ENCODE measurements at places on chromosomes 2 and 18.

GRCh38 chr2:65377556-65378192 lies 54.7 kb downstream of the SPRED2 start:
- no peak for DNase-seq

- no peak for DNase-seq
These were observed 42.7 kb downstream of the NPPC start for GRCh38 chr2:231883468-231883881.

GRCh38 chr2:10733566-10733925 lies 12.1 kb downstream of the ATP6V1C2 start:
- DNase-seq: no peak

GRCh38 chr2:224925810-224926100 lies 116.5 kb downstream of the DOCK10 start:
- no peak for DNase-seq

DNA sequence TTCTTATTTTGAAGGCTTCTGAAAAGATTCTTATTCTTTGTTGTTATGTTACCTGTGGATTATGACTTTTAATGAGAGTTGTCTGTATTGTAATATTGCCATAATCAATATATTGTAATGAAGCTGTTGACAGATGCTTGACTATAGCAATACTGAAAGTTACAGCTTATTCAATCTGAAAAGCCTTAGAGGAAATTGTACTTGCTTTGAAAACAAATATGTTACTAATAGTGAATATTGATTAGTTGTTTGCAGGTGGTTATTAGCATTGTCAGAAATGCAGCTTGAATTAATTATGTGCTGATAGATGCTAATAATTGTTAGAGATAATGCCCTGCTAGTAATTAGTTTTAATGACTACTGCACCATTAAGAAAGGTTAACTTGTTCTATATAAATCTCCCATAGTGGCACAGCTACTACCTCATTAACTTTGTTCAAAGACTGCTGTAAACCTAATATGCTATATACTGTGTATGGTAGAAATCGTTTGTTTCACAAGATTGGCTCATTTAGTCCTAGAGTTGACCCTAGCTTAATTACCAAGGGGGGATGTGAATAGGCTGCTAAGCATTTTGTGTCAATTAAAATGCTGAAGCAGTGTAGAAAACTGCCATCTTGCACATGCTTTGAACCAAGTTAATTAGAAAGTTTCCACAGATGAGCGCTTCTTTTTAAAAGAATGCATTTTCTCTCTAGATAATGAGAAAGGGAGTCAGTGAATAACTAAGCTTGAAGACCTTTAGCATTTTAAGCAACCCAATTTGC lies 30.5 kb downstream of the SLC39A10 start:
- DNase-seq: peak; percentile 80

DNA sequence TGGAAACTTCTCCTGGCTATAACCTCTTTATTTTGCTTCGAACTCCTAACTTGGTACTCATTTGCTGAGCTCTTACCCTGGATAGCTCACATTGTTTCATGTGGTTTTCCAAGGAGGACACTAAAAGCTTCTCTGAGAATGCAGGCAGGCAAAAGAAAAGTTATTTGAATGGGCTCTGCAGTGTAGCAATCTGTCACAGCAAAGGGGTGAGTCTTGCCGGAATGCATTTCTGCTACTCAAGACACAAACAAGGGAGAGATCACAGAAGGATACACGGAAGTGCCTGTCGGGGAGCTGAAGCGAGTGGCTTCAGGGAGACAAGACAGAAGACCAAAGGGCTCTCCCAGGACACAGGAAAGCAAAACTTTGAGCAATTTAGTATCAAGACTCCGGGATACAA lies 265.4 kb downstream of the SS18 start:
- no peak for DNase-seq

GRCh38 chr18:51399491-51400122 lies 202.1 kb upstream of the MEX3C start:
- no peak for DNase-seq

DNA sequence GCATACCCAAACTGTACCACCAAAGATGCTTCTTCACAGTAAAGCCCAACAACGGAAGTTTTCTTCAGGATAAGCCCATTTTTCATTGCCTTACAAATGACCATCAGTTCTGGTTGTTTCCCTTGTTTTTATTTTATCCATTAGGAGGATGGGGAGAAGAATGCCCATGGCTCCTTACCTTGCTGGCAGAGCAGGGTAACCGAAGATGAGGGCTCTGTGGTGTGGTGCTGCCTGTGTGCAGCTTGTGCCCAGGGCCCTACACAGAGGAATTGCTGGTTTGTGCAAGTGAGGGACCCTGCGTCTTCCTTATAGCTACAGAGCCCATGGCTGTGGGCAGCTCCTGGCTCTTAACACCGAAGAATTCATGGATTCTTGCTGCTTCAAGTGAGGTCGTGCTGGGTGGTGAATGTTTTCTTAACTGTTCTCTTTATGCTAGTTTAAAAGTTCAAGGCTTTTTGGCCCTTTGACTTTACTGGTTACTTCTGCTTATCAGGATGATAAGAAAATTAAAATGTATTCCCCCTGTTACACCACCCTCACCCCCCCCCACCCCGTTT lies 110.6 kb downstream of the MAP4K4 start:
- DNase-seq: no peak

DNA sequence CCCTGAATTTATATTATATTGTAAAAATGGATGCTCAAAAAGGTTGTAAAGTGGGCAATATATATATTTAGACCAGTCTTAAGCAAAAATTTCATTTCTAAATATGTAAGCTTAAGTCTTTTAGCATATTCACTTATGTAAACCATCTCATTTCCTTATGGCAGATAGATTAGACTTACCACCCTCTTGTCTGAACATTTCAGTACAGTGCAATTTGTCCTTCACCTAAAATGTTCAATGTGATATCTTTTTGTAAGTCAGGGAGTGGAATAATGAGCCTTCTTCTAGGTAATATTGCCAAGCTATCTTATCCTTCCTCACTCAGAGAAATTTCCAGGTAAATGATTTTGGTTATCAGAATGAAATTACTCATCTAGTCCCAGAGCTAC lies 92.3 kb downstream of the KLF7 start:
- DNase-seq: no peak

DNA sequence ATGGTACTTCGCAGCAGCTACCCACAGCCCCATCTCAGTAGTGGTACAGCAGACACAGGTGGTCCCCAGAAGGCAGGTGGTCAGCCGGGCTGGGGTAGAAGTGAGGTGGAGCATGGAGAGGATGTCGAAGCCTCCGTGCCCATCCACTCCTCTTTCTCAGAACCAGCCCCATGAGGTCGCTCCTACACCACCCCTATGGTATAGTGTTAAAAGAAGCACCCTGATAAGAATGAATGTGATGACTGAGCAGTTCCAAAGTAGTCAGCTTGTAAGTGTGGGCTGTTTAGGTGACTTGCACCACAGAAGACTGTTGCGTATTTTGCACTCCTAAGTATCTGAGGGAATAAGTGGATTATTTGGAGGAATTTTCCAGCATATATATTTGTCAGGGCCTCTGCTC lies 111.3 kb downstream of the WDSUB1 start:
- DNase-seq: no peak

GRCh38 chr2:151032741-151033191 lies 228.9 kb downstream of the RBM43 start:
- DNase-seq: no peak

- DNase-seq: no peak
These were observed 791.0 kb downstream of the LRRTM4 start for GRCh38 chr2:76731157-76731556.

- DNase-seq: no peak
These were observed 16.8 kb downstream of the ASXL3 start for GRCh38 chr18:33594799-33595198.

- no peak for DNase-seq
These were observed 18.3 kb downstream of the FASTKD2 start for GRCh38 chr2:206783718-206784117.

DNA sequence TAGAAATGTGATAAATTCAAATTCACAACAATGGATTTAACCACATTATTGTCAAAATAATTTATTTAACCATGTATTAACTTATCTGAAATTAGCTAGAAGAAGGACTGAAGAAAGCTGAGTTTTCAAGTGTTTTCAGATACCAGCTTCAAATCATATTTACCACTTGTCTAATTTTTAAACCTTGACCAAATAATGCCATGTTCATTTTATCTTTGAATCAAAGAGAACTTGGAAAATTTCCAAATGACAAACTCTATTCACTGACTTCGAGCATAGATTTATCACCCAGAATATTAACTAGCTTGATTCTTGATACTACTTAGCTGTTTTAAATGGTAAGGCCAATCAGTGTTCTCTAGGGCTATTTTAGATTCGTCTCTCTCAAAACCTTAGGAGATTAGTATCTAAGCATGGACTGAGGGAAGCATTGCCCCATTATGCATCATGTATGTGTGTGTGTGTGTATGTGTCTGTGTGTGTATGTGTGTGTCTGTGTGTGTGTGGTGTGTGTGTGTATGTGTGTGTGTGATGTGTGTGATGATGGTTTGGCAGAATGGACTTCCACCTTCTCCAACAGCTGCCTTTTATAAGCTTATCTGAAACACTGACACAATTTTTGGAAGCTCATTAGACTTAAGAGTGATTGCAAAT lies 667.5 kb upstream of the FANCL start:
- DNase-seq: no peak

- DNase-seq: no peak
These were observed 30.9 kb downstream of the GAREM1 start for GRCh38 chr18:32439802-32440201.

- peak; percentile 32 for DNase-seq
These were observed 8.2 kb upstream of the TMEM182 start for GRCh38 chr2:102753563-102754159.
